ENCODE measurements at places on chromosomes 2 and 18.

GRCh38 chr2:64852771-64853241 is 136.4 kb upstream of the SLC1A4 start:
- DNase-seq, result no peak

GRCh38 chr18:21484851-21485636 is 115.5 kb downstream of the ESCO1 start:
- no peak for DNase-seq

- no peak for DNase-seq
Measured at GRCh38 chr18:78776151-78776550, 203.5 kb upstream of the SALL3 start.

DNA sequence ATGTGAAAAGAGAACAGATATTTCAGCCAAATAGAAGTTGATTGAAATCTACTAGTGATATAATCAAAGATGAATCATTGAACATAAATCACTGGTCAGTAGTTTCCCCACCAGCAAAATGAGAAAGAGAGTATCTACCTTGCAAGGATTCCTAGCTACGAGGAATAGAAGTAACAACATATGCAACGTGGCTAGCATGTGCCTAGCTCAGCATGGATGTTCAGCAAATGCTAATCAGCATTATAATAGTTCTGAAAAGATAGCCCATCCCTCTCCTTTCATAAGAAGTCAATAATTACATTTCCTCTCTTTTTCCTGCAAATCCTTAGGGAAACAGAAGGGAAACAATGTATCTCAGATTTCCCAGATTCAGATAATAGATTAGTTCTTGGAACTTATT is 417.2 kb downstream of the SATB2 start:
- no peak for DNase-seq

GRCh38 chr2:119637371-119637770 is 41.6 kb upstream of the TMEM177 start:
- DNase-seq, result no peak

- DNase-seq, result no peak
Measured at GRCh38 chr18:48027401-48027963, 97.0 kb upstream of the SMAD2 start.

DNA sequence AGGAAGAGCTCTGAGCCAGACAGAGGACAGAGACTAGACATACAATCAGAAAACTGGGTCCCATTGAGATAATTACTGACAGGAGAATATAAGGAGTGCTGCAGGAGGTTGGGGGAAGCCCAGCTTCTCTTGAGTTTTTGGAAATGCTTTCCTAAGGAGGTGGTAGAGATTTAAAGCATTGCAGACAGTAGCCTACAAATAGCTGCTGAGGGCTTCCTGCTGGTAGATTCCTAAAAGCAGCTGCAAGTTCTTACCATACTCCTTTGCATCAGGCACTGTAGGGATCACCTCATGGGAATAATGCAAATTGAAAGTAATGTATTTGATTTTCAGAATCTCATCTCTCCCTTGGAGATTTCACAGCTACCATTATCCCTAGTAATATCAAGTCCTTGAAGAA is 902.6 kb upstream of the GCFC2 start:
- no peak for DNase-seq

- DNase-seq, result no peak
Measured at GRCh38 chr18:54762386-54762785, 65.9 kb upstream of the RAB27B start.

DNA sequence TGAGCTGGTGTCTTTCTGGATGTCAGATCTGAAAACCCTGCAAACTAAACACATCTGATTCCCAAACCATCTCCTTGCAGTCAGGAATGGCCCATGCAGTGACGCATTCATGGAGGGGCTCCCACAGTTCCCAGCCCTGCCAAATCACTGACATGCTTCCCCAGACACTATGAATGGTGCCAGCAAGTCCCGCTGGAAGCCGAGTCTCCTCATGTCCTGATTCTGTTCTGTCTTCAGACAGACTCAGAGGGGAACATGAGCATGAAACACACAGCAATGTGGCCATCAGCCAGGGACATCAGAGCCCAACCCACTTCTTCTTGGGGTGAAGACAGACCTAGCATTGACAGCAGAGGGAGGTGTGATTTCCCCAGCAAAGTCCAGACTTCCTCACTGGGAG is 83.7 kb downstream of the TTC32 start:
- DNase-seq, result no peak
